ENCODE measurements at places on chromosomes 13 and 19.

DNA sequence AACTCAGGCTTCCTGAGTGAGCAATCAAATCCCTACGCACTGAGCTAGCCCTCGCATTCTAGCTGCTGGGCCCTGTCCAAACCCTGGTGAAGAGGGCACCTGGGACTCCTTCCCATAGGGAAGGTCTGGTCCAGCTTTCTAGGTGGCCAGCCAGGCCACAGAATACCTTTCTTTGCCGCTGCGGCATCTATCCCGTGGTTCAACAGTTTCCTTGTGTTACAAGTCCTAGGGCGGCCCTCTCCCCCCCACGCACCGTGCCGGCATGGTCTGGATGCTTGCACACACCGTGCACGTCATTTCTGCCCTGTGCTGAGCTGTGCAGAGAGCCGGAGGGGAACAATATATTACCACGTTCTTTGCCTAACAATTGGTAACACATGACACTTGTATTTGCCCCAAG, 164.6 kb upstream of the TSHZ3 start:
- H3K4me3 ChIP-seq: no peak overlapping the region
- H3K27me3 ChIP-seq: no peaks in the 10 kb centered on the region
- no peak overlapping the region for H3K27ac ChIP-seq
- H3K36me3 ChIP-seq: no peaks in the 10 kb centered on the region

DNA sequence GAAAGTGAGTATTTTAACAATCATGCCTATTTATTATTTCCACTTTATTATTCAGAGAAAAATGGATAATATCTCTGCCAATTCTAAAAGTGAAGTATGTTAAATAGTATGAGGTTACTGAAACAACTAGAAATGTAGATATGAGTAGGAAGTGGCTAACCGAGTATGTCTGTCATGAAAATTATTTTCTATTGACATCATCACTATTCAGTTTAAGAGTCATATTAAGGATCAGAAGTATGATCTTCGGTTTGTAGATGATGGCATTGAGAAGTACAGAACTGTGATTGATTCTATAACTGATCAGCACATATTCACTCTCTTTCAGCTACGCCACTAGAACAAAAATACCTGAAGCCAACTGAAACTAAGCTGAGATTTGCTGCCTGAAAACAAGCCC, 146.4 kb upstream of the SLITRK5 start:
- no peak for DNase-seq
- H3K4me1 ChIP-seq: no peaks in the 10 kb centered on the region
- H3K4me3 ChIP-seq: no peak overlapping the region
- H3K27me3 ChIP-seq: no peaks in the 10 kb centered on the region
- no peaks in the 10 kb centered on the region for H3K36me3 ChIP-seq

DNA sequence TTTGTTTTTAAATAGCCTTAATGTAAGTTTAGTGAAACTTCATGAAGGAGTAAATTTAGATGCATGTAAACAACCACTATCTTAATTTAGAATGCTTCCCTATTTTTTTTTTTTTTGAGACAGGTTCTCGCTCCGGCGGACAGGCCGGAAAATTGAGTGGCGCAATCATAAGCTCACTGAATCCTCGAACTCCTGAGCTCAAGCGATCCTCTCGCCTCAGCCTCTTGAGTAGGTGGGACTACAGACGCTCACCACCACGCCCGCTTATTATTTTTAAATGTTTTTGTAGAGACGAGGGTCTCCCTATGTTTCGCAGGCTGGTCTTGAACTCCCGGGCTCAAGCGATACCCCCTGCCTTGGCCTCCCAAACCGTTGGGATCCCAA, 1.6 kb downstream of the TEX30 start:
- no peak for DNase-seq
- peaks cover 17% of the 10 kb centered on the region for H3K4me1 ChIP-seq
- H3K4me3 ChIP-seq: peak overlapping the region; percentile 85
- H3K27ac ChIP-seq: no peak overlapping the region
- H3K36me3 ChIP-seq: peaks cover 1% of the 10 kb centered on the region

GRCh38 chr19:1113030-1113985, 9.5 kb downstream of the GPX4 start:
- H3K4me1 ChIP-seq: no peaks in the 10 kb centered on the region
- H3K27ac ChIP-seq: no peak overlapping the region
- DNase-seq: peak; percentile 68
- peaks cover 19% of the 10 kb centered on the region for H3K36me3 ChIP-seq
- H3K27me3 ChIP-seq: no peaks in the 10 kb centered on the region

DNA sequence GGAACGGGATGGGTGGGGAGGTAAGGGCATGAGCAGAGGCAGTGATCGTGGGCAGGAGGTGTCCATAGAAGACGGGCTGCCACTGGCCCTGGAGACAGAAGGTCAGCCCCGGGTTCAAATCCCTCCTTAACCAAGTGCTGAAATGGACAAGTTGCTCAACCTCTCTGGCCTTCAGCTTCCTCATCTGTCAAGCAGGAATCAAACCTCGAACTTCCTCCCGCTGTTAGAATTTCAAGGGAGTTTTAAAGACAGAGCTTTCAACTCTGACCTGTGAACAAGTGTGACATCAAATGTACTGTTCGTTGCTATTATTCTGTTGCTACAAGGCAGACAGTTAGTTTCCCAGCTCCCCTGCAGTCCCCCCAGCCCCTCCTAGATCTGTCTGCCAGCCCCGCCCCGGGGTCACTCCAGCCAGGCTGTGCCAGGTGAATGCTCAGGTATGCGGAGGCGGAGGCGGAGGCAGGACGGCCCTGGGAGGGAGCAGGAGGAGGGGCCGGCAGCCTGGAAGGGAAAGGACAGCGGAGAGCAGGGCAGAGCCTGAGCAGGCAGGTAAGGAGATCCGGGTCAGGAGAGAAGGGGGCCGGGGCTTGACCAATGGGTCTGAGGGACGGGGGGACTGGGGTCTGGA, at the start of gene EPS8L1:
EPS8L1 (plus strand) TSS at position 499 of the 628 bp plus-strand sequence. CDS start 576 bp downstream, outside the sequence.
- no peak within 1 kb of the TSS for H3K27ac ChIP-seq
- peaks cover 8% of the 10 kb centered on the region for H3K36me3 ChIP-seq
- peaks cover 16% of the 10 kb centered on the region for H3K4me1 ChIP-seq
- H3K27me3 ChIP-seq: peaks cover 90% of the 10 kb centered on the region
- DNase-seq: no peak
- H3K4me3 ChIP-seq: no peak within 1 kb of the TSS

- H3K27ac ChIP-seq: no peak within 1 kb of the TSS
- DNase-seq: no peak
- H3K4me1 ChIP-seq: peaks cover 11% of the 10 kb centered on the region
These were observed at the start of gene RYR1 for GRCh38 chr19:38433268-38433733. RYR1 (plus strand) TSS chr19:38433691; CDS start chr19:38433830, 139 bp downstream.

DNA sequence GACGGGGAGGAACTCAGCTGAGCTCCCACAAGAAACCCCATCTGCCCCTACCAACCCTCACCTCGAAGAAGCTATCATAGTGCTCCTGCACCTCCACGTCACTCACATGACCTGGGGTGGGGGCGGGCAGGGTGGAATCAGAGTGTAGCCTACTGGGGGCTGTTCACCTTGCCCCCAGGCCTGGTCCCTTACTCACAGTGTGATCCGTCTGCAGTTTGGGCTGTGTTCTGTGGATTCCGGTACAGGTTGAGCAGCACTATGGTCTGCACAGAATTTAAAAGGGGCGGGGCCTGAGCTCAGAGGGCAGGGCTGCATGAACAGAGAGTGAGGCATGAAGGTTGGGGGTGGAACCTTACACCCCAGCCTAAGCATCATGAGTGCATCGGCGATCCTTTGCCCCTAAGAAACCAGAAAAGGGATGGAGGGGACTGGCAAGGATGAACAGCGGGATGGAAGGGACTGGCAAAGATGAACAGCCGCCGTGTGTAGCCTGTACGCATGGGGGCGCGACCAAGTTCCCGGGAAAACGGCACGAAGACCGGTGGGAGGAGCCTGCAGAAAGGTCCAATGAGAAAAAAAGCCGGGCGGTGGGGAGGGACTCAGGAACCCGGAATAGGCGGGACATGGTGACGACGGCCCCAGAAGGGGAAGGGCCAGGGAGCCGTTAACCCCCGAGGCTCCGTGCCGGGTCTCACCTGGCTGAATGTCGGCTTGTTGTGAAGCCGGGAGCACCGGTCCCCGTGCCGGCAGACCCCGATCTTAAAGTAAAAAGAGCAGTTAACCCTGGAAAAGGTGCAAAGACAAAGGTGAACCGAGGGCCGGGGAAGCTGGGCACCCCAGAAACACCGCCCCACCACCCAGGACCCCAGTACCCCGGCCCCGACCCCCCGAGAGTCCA, 539 bp downstream of the U2AF1L4 start:
- H3K36me3 ChIP-seq: peaks cover 24% of the 10 kb centered on the region
- DNase-seq: peak; percentile 87
- H3K4me3 ChIP-seq: peak overlapping the region; percentile 97
- H3K4me1 ChIP-seq: peaks cover 59% of the 10 kb centered on the region
- no peaks in the 10 kb centered on the region for H3K27me3 ChIP-seq
- H3K27ac ChIP-seq: peak overlapping the region; percentile 95

- no peak overlapping the region for H3K4me3 ChIP-seq
- H3K27me3 ChIP-seq: no peaks in the 10 kb centered on the region
- H3K27ac ChIP-seq: no peak overlapping the region
- peaks cover 19% of the 10 kb centered on the region for H3K4me1 ChIP-seq
These were observed 40.8 kb downstream of the IER2 start for GRCh38 chr19:13190781-13191540.

DNA sequence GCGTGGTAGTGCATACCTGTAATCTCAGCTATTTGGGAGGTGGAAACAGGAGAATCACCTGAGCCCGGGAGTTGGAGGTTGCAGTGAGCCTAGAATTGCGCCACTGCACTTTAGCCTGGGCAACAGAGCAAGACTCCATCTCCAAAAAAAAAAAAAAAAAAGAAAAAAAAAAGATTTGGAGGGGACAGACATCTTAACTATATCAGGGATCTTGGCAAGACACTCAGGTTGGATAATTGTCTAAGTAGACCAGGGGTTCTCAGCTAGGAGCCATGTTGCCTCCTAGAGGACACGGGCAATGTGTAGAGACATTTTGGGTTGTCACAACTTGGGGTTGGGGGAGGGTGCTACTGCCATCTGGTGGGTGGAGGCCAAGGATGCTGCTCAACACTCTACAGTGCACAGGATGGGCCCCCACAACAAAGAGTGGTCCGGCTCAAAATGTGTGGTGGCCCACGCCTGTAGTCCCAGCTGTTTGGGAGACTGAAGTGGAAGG, 1.9 kb upstream of the ZNF580 start:
- H3K4me1 ChIP-seq: peaks cover 75% of the 10 kb centered on the region
- no peaks in the 10 kb centered on the region for H3K27me3 ChIP-seq
- H3K27ac ChIP-seq: peak overlapping the region; percentile 20
- H3K4me3 ChIP-seq: peak overlapping the region; percentile 39

DNA sequence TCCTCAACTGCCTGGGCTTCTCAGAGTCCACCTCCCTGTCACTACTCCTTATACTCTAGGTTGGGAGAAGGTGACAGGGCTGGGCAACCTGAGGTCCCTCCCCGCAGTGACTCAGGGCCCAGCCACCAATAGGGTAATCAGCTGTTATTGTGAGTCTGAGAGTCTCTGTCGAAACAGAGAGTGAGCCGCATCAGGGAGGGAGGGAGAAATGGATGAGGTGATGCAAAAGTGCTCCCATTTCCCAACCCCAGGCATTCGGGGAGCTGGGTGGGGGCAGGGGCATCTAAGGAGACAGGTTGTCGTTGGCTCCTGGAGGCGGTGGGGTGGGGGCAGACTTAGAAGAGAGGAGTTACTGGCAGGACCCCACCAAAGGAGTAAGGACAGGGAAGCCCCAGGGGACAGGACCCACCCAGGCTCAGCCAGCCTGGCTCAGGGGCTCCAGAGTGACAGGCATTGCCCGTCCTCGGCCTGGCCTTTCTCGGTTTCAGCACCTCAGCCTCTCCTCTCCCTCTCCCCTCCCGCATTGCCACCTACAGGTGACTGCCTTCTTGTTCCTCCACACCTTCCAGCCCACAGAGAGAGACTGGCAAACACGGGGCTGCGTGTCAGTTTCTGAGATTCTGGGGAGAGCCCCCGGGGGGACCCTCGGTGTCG, at the start of gene DMKN:
DMKN (minus strand) TSS at position 22 of the 654 bp plus-strand sequence. CDS start 174 bp downstream, outside the sequence.
- H3K27me3 ChIP-seq: peaks cover 38% of the 10 kb centered on the region
- peaks cover 4% of the 10 kb centered on the region for H3K36me3 ChIP-seq
- no peak within 1 kb of the TSS for H3K4me3 ChIP-seq
- DNase-seq: no peak

GRCh38 chr13:66972659-66973058, 257.5 kb downstream of the PCDH9 start:
- no peaks in the 10 kb centered on the region for H3K4me1 ChIP-seq
- no peak overlapping the region for H3K4me3 ChIP-seq

DNA sequence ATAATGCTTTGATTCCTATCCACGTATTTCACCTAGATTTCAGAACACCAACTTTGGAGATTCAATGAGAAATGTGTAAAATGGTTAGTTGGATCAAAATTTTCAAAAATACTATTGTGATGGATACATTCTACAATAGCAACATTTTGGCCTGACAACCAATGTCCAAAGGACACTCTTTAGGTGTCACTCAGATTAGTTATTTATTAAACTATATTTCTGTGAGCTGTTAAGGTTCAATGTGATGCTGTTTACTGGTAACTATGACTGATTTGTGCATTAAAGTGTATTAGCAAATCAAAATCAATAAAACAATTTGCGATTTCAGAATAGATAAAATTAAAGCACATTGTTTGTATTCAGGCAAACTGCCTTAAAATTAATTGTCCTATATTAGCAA, 149.8 kb downstream of the PCDH9 start:
- no peak for DNase-seq
- H3K27ac ChIP-seq: no peak overlapping the region
- H3K27me3 ChIP-seq: no peaks in the 10 kb centered on the region
- no peaks in the 10 kb centered on the region for H3K4me1 ChIP-seq
- no peaks in the 10 kb centered on the region for H3K36me3 ChIP-seq
- no peak overlapping the region for H3K4me3 ChIP-seq

All from central memory CD8-positive, alpha-beta T cell (primary cell).